ENCODE measurements at places on chromosomes 11 and 22.

DNA sequence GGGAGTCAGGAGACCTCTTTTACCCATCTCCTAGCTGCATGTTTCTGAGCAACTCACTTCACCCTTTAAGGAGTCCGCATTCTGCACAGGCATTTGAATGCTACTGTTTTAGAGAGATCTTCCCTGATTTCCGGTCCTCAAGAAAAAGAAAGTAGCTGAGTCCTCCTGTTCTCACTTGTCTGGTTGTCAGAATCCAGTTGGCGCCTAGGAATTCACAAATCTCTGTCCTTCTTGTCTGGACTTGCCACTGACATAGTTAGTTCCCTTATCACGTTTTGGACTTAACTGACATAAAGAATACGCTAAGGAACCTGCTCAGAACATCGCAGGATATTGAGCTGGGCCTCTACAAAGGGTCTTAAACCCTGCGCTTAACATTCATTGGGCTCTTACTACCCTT is 61.3 kb upstream of the OR5P2 start:
- no peak for DNase-seq

DNA sequence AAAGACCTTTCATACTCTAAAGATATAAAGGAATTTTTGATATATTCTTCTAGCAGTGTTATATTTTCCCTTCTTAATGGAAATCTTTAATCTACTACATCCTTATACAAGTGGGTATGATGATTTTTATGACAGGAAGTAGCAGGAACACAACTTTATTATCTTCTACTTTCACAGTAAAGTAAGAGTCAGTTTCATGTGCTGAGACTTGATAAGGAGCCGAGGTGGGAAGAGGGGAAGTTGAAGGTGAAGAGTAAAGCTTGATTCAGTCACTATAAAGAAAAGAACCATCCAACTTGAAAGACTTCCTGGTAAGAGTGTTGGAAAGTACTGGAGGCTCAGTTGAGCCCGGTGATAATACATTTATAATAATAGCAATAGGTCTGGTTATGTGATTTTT is 82.1 kb upstream of the PTH start:
- DNase-seq, result no peak

DNA sequence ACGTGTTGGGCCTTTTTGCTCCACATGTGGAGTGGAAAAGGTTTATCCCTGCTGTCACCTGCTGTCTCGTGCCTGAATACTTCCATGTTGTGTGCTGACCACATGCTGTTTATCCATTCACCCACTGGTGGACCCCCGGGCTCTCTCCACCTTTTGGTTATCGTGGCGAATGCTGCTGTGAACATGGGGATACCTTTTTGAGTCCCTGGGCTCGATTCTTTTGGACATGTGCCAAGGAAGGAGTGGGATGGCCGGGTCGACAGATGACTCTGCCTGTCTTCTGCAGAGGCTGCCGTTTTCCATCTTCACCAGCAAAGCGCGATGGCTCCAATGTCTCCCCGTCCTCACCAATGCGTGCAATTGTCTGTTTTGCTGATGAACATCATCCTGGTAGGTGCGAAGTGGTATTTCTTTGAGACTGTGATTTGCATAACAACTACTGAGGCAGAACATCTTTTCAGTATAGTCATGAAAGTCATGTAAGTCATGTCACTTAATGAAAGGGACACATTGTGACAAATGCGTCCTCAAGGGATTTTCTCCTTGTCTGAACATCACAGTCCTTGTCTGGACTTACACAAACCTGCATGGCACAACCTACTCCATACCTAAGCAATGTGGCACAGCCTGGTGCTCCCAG is 758.7 kb downstream of the BRD1 start:
- DNase-seq, result no peak

- DNase-seq, result no peak
Measured at GRCh38 chr11:76169473-76169896, 36.8 kb downstream of the WNT11 start.

DNA sequence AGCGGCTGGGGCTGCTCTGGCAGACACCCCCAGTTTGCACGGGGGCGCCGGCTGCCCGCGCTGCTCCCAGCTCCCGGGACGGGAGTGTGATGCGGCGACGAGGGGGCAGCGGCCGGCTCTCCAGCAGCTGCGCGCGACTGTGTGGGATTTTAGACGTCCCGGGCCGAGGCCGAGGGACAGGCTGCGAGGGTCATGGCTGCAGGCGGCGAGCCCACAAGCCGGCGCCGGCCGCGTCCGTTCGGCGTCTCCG is 159 bp downstream of the FZD4 start:
- no peak for DNase-seq

- DNase-seq, result peak; percentile 72
Measured at GRCh38 chr22:19478901-19479354, at the start of gene UFD1. Gene UFD1, minus strand, starts transcription at chr22:19479193. Its CDS starts 108 bp downstream, at chr22:19479085.

GRCh38 chr11:82732734-82733443 is 775 bp downstream of the FAM181B start:
- no peak for DNase-seq

DNA sequence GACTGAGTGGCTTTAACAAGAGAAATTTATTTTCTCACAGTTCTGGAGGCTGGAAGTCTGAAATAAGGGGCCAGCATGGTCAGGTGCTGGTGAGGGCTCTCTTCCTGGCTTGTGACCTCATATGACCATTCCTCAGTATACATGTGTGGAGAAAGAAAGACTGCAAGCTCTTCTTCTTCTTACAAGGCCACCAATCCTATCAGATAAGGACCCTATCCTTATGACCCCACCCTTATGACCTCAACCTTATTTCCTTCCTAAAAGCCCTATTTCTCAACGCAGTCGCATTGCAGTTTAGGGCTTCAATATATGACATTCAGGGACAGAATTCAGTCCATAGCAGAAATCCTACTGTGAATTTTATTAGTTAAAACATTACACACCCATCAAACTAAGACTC is 124.4 kb upstream of the RAG2 start:
- no peak for DNase-seq

GRCh38 chr11:69003301-69003865 is 9.7 kb downstream of the MRGPRF start:
- no peak for DNase-seq

DNA sequence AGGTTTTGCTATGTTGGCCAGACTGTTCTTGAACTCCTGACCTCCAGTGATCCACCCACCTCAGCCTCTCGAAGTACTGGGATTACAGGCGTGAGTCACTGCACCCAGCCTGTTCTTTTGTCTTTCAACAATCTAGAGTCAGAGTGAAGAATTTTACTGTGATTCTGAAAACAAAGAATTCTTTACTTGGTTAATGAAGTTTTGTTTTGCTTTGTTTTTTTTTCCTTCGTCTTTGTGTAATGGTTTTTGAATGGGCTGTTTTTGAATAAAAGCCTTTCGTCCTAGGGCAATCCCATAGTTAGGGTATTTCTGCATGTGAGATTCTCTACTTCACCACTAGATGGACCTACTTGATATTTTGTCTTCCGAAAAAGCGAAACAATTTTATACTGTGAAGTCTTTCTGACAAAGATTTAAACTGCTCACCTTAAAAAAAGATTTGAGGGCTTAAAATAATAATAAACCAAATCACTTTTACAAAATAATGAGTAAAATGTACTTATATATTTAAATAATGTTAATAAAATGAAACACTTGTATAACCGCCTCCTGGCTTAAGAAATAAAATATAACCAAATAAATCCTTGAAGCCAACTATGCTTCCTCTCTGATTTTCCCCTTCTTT is 43.4 kb upstream of the SC5D start:
- peak; percentile 53 for DNase-seq

DNA sequence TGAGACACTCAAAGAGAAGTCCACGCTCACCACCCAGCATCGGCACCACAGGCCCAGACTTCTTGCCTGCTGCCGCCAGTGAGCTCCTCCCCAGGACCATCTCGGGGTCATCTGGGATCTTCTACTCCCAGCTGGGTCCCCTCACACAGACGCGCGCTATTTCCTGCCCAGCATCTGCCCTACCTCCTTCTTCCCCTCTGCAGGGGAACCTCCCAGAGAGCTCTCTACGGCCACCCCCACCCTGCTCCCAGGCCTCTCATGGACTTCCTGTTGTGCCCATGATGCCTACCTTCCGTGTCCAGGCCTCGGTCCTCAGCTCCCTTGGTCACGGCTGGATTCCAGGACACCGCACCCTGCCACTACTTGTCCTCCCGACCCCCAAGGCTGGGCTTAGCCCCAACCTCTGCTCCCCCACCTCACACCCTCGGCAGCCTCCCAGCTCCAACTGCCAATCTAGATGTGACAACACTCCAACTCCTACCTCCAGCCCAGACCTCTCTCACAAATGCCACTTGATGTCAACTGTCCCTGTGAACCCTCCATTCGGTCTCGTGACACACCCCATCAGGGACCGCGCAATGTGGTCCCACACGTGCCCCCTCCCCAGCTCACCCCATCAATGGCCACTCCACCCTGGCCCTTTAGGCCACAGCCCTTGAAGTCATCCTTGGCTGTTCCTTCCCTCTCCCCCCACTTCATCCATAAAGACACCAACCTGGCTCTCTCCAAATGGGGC is 45.3 kb downstream of the SGSM3 start:
- DNase-seq, result no peak

DNA sequence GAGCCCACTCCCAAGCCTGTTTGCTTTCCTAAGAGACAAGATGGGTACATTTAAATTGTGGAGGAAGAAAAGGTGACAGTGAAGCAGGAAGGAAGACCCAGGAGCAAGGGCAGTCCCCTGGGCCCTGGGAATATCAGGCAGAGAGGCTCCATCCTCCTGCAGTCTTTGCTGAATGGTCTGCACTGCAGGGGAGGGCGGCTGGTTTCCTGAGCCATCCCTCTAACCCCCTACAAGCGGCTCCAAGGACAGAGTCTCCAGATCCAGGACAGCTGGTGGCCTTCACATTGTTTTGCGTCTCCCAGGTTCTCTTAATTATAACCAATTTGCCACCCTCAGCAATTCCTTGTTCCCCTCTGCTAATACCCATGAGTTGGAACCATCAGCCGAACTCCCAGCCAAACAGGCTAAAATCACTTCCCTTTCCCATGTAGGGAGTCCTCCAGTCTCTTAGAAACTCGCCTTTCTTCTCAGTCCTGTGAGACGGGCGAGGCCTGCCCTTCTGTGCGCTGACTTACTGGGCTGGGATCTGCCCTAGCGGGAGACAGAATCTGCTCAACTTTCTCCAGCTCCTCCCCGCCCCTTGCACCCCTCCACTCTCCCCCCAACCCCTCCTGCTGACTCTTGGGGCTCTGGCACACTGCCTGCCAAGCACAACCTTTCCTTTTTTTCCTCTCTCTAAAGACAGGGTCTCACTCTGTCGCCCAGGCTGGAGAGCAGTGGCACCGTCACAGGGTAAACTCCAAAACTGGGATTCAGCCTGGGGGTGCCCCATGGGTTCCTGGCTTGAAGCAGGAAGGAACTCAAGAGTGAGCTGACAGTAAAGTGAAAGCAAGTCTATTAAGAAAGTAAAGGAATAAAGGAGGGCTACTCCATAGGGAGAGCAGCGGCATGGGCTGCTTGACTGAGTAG is 53.4 kb upstream of the EMID1 start:
- DNase-seq, result no peak

DNA sequence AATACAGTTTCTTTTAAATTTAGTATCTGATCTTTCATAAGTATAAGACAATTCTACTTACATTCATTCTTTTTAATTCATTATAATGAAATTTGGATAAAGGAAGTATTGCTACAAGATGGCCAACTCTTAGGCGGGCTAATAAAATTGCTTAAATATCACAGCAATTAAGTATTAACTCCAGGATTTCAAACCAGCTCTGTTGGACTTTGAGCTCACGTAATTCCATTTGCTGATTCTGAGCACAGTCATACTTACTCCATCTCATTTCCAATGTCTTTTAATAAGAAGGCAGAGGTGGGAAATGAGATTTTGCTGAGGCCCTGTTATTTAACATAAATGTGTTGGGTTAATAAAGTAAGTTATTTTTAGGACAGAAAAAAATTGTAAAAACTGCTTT is 748.1 kb downstream of the KCNA4 start:
- DNase-seq, result no peak

DNA sequence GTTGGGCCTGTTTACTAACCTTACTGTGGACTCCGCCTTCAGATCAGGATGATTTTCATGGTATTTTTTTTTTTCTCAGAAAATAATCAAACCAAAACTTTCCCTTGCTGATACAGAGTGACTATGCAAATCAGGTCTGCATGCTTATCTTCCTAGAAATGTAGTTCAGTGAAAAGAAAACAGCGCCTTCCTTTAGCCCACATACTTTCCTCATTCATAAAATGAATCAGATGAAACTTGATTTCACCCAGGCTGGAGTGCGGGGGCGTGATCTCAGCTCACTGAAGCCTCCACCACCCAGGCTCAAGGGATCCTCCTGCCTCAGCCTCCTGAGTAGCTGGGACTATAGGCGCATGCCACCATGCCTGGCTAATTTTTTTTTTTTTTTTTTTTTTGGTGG is 26.0 kb downstream of the ZNRF3 start:
- peak; percentile 22 for DNase-seq

DNA sequence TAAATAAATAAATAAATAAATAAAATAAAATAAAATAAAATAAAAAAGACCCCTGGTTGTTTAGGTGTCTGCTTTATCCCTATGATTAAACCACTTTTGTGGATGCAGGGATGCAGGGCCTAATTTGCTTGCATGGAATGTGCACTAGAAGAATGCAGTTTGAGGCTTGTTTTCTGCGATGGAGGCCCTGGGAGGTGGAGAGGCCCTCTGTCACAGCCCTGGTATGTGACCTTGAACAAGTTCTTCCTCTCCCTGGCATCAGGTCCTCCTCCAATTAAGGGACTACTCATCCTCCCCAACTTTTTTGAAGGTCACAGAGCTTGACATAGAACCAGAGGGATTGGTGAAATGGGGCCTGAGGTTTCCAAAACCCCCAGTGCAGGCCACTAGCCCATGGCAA is 22.7 kb downstream of the KCNJ4 start:
- DNase-seq, result no peak

- DNase-seq, result no peak
Measured at GRCh38 chr11:70521475-70522308, 123.4 kb downstream of the CTTN start.

- DNase-seq, result no peak
Measured at GRCh38 chr11:11592146-11592684, 29.6 kb downstream of the GALNT18 start.

DNA sequence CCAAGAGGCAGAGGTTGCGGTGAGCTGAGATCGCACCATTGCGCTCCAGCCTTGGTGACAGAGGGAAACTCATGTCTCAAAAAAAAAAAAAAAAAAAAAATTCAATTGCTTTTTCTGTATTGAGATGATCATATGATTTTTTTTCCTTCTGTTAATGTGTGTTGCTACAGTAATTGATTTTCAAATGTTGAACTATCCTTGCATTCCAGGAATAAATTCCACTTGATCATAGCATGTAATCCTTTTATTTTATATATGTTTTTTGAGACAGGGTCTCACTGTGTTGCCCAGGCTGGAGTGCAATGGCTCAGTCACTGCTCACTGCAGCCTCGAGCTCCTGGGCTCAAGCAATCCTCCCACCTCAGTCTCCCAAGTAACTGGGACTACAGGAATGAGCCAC is 33.3 kb downstream of the MOV10L1 start:
- no peak for DNase-seq

DNA sequence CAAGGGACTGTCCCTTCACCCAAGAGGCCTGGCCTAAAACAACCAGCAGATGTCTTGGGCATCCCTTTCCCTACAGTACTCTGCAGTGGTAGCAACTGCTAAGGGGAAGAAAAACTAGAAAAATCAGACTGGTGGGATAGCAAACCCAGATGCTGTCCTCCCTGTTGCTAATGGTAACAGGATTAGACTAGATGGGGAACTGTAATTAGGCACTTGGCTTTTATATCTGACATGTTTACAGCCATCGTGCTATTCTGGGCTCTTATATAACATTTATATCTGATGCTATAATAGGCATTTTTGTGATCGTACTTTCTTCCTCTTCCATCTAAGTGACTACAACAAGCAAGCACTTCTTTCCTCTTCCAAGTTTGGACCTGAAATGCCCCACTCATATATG is 316.7 kb downstream of the DLG2 start:
- DNase-seq, result no peak

- DNase-seq, result no peak
Measured at GRCh38 chr11:119545978-119546915, 123.3 kb upstream of the THY1 start.

All from fibroblast of mammary gland (primary cell).